ENCODE measurements at places on chromosomes 12 and 14.
A peak's percentile ranks its signal among the peaks of the same experiment; 100 is the strongest.

DNA sequence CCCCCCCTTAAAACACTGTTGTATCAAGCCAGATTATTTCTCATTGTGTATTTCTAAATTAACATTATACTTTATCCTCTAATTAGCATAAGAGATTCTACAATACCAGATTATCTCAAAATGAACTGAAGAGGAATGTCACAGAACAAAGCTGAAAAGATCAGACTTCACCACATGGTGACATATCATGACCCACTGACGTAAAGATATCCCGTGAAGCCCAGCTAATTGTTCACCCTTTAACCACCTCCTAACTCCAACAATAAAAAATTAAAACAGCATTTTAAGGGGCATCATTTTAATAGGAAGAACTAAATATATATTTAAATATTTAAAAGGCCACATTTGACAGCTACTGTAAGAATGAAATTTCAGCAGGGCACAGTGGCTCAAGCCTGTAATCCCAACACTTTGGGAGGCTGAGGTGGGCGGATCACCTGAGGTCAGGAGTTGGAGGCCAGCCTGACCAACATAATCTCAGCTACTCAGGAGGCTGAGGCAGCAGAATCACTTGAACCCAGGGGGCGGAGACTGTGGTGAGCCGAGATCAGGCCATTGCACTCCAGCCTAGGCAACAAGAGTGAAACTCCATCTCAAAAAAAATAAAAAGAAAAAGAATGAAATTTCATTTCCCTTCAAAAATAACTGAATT is 29.0 kb downstream of the CDK17 start:
- DNase-seq = no peak

DNA sequence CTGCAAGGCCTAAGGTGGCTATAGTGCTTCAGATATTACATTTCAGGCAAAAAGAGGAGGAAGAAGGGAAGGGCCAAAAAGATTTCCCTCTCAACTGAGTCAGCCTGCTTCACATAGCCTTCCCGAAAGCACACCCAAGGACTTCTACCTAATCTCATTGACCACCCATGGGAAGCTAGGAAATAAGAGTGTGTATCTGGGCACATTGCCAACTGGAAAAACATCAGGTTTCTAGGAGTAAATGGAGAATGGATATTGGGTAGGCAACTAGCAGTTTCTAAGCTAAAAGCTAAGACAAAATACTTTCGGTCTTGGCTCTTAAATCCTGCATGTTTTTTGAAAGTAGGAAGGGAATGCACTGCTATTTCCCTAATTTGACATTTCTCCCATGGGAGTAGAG is 221.7 kb upstream of the GRIP1 start:
- no peak for DNase-seq

GRCh38 chr12:93571365-93571924 is 1.0 kb upstream of the SOCS2 start:
- DNase-seq = peak; percentile 61

DNA sequence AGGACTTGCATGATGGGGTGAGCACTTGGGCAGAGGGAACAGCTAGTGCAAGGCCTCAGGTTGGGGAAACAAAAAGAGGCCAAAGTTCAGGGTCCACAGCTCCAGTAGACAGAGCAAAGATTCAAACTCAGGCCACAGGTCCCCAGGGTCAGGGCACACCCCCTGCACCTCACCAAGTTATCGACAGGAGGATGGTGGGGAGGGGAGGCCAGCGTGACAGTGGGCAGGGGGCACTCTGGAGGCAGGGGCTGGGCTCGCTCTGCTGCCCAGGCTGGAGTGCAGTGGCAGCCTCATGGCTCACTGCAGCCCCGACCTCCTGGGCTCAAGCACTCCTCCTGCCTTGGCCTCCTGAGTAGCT is 32.4 kb upstream of the ULK1 start:
- no peak for DNase-seq

DNA sequence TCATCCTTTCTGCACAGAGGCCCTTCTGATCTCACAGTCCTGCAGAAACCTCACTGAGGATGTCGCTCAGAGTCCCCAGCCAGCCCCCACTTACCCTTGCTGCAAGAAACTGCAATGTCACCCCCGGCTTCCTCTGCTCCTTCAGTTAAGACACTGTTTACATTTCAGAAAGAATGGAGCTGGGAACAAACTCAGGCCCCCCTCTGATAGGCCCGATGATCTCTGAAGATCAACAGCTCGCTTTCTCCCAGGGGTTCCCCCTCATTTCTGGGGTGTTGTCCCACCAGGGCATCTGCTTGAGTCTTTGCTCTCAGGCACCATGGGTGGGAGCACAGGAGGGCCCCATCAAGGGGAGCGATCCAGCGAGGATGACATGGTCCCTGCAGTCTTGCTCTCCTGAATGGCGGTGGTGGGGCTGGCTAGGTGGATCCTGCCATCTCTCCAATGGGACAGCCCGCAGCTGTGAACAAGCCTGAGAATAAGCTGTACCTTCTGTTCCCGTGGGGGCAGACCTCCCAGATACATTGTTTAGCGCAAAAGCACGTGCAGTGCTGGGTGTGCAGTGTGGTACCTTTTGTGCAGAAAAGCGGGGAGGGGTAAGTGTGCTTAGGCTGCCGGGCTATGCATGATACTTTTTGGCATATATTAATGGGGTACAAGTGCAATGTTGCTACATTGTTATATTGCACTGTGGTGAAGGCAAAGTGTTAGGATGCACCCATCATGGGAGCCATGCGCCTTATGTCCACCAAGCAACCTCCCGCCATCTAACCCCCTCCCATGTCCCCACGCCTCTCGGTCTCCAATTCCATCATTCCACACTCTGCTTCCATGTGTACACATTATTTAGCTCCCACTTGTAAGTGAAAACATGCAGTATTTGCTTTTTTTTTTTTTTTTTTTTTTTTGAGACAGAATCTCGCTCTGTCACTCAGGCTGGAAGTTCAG is 6.7 kb upstream of the NCOR2 start:
- DNase-seq = no peak

DNA sequence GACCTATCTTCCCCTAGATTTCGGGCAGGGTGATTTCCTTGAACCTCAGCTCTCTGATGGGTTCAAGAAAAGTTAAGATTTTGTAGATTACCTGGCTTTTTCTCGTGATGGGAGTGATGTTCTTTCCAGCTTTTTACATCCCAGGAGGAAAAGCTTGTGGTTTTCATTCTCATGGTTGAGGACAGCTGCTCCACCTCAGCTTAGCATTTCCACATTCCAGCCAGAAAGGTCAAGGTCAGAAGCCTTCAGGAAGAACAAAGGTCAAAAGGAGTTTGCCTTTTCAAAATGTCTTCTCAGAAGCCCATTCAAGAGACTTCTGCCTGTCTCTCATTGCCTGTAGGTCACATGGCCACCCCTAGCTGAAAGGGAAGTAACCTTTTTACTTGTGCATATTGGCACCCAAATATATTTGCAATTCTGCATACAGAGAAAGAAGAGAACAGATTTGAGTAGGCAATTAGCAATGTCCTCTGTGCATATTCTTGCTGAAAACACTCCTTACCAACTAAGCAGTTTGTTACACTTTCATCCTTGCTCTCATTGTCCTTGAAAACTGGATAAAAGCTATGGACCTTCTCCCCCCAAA is 6.6 kb upstream of the ADGRD1 start:
- no peak for DNase-seq

DNA sequence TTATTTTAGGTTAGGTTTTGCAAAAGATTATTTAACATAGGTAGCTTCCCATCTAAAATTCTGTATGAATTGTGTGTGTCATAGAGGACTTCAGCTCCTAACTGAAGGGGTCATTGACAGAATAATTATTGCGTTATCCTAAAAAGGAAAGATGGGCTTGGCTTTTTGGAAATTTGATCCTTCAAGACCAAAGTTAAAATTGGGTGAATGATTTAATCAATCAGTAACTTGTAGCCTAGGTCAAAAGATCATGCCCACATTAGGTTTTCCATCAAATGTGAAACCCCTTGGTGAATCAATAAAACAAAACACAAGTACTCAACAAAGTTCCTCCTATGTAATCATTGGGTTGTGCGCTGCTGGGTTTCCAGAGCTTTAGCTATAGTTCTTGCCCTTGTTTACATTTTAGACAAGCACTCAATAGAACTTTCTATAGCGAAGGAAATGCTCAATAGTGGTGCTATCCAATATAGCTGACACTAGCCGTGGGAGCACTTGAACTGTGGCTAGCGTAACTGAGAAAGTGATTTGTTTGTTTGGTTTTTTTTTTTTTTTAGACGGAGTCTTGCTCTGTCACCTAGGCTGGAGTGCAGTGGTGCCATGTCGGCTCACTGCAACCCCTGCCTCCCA is 37.6 kb upstream of the ARHGAP5 start:
- no peak for DNase-seq

DNA sequence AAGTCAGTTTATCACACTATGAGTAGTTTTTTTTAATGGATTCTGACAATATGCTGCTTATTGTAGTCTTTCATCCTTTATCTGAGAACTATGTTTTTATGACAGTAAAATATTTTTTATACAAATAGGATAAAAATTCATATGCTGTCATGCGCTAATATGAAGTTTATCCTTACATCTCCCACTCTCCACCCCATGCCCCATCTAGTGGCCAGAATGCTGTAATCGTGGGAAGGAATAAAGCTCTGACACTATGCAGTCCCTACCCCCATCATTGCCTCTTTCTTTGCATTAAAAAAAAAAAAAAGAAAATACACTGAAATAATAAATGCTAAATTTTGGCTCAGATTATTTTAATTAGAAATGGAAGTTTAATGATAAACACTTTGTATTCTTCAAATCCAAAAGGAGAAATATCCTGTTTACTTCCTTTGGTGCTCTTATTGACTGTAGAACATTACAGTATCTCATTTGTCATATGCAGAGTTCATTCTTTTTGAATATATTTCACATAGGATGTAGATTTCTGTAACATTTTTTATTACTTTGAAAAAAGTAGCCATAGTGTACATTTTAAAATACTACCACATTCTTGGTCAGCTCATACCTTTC is 145.9 kb upstream of the SLCO1C1 start:
- no peak for DNase-seq

DNA sequence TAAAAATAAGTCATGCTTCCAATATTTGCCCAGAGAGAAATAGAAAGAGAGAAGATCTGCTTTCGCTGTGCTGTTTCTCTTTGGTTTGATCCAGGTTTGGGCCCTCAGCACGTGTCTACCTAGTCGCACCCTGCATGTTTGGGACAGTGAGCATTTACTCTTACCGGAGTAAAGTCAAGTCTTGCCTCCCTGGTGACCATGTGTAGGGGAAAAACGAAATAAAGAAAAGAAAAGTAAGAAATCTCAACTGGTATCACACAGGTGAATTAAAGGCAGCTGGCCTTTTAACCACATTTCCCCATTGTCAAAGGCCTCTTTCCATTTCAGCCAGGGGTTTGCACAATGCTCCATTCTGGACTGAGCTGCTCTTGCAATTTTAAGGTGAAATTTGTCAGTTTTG is 619.4 kb downstream of the VRK1 start:
- DNase-seq = no peak

DNA sequence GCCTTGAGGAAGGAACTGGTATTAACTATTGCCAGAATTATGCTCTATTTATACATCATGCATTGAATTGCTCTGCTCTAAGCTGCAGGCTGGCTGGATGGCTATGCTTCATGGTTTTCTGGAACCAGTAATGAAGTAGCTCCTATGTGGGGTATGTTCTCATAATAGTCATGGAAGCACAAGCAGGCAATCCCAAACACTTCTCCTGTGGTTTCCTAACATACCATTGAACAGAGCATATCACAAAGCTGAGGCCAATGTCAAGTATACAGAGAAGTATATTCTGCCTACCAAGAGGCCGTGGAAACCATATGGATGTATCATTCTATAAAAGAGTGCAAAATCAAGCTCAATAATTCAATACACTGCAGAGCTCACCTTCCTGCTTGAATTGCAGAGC is 1752.4 kb upstream of the FLRT2 start:
- DNase-seq = no peak

DNA sequence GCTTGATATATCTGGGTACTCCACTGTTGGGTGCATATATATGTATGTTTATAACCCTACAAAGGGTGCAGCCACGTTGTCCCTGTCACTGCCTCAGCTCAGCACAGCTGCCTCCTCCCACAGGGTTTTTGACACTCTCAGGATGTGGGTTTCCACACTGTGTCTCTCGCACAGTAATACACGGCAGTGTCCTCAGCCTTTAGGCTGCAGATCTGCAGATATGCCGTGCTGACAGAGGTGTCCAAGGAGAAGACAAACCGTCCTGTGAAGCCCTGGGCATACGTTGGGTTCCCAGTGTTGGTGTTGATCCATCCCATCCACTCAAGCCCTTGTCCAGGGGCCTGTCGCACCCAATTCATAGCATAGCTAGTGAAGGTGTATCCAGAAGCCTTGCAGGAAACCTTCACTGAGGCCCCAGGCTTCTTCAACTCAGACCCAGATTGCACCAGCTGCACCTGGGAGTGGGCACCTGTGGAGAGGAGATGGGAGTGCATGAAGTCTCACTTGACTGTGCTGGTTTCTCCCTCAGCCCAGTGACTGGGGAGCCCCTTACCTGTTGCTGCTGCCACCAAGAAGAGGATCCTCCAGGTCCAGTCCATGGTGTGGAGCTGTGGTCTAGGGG is 498.7 kb downstream of the TMEM121 start:
- DNase-seq = no peak

GRCh38 chr12:113467142-113467501 is 4.5 kb downstream of the LHX5 start:
- no peak for DNase-seq

DNA sequence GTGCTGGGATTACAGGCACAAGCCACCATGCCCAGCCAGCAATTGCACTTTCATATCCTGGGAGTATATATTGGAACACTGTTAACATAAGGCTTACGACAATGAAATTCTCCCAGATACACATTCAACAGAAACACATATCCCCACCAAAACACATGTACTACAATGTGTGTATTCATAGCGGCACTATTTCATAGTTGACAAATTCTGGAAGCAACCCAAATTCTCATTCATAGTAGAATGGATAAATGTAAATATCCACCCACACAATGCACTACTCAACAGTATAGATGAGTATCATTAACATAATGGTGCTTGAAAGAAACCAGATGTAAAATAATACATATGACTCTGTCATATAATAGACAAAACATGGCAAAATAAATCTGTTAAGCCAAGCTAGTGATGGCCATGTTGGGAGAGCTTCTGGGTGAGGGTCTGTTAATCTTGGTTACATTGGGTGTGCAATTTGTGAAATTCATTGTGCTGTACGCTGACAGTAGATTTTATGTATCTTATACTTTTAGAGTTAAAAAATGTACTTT is 2.6 kb upstream of the DNAAF2 start:
- DNase-seq = no peak

DNA sequence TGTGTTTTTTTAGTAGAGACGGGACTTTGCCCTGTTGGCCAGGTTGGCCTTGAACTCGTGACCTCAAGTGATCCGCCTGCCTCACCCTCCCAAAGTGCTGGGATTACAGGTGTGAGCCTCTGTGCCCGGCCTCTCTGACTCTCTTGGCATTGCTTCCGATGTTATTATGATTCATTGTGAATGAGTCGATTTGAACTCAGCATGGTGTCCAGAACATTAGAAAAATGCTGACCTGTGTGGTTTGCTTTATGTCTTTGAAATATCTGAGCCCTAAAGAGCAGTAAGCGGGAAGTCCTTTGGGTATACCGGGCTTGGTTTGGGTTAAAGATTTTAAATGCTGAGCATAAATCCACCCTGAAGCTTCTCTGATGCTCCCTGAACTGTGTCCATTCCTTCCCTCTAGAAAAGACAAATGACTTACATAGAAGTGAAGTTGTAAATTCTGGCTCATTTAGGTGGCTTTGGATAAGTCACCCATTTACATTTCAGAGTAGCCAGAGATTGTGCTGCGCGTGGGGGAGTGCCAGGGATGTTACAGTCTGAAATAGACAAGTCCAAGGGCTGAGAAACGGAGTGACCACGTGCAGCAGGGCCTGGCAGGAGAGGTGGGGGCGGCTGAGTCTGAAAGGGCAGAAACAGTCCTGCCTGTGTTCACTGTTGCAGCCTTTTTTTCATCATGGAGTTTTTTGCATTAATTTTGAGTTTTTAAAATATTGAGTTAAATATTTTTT is 39.6 kb downstream of the SLC15A4 start:
- DNase-seq = no peak
